GM12865 (cell line): ENCODE measurements at places on chromosomes 1 and 21.

DNA sequence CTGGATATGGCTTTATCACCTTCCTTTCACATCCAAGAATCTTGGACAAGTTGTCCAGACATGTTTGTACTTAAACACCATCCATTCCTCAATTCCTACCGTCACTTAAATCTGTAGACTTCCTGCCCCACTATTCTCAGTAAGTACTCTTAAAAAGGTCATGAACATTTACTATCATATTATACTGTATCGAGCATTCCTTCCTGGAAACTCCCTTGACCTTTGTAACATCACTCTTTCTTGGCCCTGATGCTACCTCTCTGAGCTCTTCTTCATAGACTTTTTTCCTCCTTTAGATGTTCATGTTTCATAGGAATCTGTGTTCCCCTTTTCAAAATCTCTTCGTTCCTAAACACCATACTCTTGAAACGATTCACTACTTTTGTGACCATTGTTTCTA is 15.5 kb downstream of the BLZF1 start:
- DNase-seq, result no peak

DNA sequence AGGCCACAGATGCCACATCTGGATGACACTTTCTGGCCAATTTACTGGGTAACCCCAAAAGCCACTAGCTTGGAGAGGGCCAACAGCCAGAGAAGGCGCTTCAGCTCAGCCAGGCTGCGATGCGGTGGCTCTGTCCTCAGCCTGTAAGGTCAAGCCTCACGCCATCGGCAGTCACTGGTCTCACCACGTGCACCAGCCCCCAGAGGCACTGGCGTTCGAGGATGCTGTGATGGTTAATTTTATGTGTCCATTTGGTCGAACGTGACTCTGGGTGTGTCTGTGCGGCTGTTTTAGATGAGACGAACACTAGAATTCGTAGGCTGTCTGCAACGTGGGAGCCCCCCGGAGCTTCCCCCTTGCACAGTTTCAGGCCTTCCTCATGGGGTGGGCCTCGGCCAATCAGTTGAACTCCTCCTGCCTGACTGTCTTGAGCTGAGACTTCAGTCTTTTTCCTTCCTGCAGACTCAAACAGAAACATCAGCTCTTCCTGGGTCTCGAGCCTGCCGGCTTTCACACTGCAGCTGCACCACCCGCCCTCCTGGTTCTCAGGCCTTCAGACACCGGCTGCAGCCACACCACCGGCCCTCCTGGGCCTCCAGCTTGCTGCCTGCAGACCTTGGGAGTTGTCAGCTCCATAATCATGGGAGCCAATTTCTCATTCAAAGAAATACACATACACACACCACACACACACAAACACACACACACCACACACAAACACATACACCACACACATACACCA is 41.6 kb upstream of the SLC45A1 start:
- peak; percentile 82 for DNase-seq

DNA sequence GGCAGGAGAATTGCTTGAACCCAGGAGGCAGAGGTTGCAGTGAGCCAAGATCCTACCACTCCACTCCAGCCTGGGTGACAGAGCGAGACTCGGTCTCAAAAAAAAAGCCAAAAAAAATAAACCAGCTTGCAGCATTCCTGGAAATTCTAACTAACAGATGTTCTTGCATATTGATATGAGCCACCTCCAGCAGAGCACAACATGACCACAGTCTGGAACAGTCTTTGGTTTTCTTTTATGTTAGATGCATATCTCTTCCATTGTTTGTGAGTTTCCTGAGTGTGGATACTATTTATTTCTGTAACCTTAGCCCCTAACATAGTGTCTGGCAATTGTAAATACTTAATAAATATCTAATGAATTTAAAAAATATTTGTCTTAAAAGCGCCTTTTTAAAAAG is 23.9 kb downstream of the IFNAR1 start:
- DNase-seq, result no peak

DNA sequence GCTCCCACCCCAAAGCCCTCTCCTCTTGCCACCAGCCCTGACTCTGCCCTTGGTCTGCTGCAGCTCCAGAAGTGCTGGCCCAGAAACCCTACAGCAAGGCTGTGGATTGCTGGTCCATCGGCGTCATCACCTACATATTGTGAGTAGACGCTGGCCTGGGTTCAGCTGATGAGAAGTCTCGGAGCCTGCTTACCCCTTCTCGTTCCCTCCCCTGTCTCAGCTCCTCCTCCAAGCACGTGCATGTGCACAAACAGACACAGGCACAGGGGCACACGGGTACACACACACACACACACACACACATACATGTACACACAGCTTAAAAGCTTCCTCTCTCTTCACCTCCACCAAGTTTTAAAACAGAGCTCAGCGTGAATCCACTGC is 24.3 kb downstream of the CAMK1G start:
- peak; percentile 39 for DNase-seq

DNA sequence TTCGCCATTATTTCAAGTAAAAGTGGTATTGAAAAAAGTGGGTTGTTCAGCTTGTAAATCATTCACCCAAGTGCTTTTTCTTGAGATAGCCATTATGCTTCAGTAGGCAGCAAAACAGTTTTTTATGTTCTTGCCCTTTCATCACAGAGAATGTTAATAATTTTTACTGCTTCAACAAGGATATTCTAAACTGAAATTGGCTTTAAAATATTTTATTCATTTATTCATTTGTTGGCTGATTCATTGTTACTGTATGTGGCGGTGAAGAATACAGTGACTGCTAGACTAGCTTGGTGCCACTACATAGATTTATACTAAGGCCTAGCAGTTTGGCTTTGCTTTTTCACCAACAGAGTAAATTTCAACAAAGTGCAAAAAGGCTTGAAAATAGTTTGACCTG is 121.5 kb downstream of the OLFML2B start:
- DNase-seq, result no peak

GRCh38 chr1:230109895-230110667 is 43.0 kb downstream of the GALNT2 start:
- DNase-seq, result peak; percentile 98

- peak; percentile 50 for DNase-seq
Observed at GRCh38 chr1:36306210-36306901, at the start of gene SH3D21. Gene SH3D21, plus strand, starts transcription at chr1:36306368. Its CDS starts 53 bp downstream, at chr1:36306421.

DNA sequence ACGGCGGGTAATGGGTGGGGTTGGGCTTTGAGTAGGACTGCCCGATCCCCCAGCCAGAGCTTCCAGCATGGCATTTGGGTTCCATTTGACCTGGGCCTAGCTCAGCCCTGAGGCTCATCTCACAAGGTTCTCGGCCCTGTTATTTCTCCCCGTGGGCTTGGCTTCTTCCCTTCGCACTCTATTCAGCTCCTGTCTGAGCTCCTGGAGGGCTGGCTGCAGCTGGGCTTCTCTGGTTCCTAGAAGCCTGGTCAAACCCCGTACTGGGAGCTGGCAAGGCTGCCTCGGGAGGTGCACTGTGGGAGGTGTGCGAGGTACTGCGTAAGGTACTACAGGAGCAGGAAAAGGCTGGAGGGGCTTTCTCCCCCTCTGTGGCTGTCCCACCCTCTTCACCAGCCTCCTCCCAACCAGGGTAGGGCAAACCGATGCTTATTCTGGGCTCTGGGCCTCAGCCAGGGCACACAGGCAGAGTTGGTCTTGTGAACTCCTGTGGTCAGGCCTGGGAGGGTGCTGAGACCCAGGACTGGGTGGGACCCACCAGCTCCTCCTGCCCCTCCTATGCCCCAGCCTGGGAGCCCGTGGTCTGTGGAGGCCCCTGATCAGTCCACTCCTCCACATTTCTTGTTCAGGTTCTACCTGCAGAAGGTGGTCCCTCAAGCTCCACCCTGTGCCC is 814 bp downstream of the A3GALT2 start:
- DNase-seq, result no peak

- DNase-seq, result no peak
Observed at GRCh38 chr1:180786624-180787023, 126.1 kb upstream of the KIAA1614 start.

GRCh38 chr1:94599095-94599813 is 57.7 kb upstream of the F3 start:
- no peak for DNase-seq

- peak; percentile 93 for DNase-seq
Observed at GRCh38 chr1:159015440-159015909, 5.8 kb downstream of the IFI16 start.

DNA sequence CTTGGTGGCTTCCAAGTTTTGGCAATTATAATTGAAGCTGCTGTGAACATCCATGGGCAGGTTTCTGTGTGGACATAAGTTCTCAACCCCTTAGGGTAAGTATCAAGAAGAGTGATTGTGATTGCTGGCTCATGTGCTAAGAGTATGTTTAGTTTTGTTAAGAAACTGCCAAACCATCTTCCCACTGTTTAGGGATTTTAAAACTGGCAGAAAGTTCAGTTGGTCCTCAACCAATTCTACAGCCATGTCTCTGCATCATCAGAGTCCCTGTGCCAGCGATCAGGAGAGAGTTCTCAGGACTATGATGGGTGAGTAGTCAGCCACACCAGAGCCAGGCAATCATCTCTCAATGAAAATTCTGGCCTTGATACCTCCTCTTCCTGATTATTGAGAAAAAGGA is 193.8 kb downstream of the ZC3H11B start:
- DNase-seq, result no peak

GRCh38 chr1:30305061-30305460 is 418.3 kb downstream of the MATN1 start:
- DNase-seq, result no peak

DNA sequence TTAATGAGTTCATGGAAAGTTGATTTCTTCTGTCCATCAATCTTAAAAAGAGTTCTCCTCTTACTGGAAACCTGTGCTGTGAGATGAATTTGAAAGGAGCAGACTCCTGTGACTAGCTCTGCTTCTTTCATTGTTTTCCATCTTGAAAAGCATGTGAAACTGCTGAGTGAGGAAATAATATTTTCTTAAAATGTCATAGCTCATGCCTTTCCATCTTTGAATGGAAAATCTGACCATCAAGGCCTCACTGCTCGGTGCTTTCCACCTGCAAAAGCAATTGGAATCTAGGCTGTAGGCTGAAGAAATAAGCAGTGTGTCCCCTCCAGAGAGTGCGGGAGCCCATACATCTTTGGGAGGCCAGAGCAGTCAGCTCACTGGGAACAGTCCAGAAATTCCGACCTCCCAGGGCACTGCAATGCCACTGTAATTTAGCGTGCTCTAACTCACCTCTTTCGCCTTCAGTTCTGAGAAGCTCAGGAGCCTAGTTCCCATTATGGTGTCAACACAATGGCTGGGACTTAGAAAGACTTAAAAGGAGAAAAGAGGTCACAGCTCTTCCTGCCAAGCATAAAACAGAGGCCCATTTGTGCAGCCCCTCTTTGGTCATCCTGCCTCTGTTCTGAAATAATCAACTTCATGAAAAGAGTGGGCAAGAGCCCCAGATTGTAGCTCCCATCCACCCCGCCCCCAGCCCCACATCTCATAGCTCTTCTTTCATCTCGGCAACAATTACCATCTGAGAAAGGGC is 50.4 kb upstream of the F3 start:
- DNase-seq, result no peak

DNA sequence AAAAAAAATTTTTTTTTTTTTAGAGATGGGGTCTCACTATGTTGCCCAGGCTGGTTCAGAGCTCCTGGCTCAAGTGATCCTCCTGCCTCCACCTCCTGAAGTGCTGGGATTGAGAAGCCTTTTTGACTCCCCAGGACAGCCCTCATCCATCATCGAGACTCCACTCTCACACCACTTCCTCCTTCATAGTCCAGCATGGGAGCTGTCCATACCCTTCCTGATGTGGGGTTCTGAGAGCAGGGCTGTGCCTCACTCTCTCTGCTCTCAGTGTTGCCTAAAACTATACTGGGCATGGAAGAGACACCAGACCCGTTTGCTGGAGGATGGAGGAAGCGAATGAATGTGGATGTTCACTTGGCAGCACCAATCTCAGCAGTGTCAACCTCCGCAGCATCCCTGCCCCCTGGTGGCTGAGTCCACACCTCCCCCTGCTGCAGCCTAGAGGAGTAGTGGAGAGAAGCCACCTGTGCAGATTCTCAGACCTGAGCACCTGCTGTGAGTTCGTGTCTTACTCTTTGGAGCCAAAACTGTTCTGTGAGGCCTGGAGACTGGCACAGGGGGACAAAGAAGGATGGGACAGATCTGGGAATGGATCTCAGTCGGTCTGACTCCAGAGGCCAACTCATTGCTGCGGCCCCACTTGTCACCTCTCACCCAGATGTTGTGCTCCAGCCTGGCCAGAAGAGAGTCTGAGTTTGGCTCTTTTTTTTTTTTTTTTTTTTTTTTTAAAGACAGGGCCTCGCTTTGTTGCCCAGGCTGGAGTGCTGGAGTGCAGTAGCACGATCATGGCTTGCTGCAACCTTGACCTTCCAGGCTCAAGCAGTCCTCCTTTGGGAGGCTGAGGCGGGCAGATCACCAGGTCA is 17.7 kb downstream of the TINAGL1 start:
- DNase-seq, result peak; percentile 83

- no peak for DNase-seq
Observed at GRCh38 chr1:228902781-228903433, 167.6 kb downstream of the RHOU start.

DNA sequence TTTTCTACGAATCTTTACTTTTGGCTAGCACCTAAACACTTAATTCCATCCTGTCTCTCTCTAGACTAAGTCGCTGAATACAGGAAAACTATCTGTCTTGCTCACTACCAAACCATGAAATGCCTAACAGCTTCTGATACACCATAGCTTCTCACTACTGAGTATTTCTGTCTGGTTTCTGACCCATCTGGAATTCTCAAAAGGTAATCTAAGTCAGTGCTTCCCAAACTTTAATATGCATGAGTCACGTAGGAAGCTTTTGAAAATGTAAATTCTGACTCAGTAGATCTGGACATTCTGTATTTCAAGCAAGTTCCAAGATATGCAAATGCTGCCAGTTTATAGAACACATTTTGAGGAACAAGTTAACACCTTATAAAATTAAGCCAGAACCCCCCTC is 9.2 kb upstream of the OVGP1 start:
- DNase-seq, result no peak

GRCh38 chr1:44423591-44424537 is 18.8 kb downstream of the RNF220 start:
- DNase-seq, result no peak

DNA sequence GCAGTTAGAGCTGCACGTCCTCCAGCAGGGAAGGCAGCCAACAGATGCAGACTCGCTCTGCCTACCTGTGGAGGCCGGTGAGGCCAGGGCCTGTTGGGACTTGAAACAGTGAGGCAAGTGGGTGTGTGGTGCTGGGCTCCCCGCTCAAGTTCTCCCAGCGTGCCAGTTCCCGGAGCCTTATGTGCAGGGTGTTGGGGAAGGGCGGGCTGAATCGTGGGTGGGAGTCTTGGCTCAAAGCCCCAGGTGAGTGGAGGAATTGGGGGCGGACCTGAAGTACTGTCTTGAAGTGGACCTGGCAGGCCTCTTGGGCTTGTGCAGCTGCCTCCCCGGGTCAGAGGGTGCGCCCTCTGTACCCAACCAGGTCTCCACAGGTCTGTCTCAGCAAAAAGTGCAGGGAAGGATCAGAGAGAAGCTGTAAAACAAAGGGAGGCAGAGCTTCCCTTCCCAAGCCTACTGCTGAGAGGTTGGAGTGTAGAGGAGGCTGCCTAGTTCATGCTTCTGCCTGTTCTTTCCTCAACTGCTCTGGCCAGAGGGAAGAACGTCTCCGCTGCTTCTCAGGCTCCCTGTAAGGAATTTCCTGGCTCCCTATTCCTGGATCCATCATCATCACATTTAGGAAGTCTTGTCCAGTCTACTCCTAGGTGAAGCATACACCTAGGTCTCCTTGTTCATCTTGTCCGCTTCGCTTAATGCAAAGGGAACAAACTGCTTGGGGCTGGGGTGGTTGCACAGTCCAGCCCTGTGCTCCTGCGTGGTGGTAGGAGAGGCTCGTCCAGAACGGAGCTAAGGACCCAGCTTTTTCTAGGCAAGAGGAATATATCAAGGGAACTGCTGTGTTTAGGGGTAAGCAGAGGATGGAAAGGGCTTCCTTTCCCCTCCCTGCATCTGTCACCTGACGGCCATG is 14.9 kb downstream of the UTP11 start:
- no peak for DNase-seq

- no peak for DNase-seq
Observed at GRCh38 chr1:47827109-47827508, 170.1 kb downstream of the TRABD2B start.
